ENCODE measurements at places on chromosomes 1 and 21.
A peak's percentile ranks its signal among the peaks of the same experiment; 100 is the strongest.

DNA sequence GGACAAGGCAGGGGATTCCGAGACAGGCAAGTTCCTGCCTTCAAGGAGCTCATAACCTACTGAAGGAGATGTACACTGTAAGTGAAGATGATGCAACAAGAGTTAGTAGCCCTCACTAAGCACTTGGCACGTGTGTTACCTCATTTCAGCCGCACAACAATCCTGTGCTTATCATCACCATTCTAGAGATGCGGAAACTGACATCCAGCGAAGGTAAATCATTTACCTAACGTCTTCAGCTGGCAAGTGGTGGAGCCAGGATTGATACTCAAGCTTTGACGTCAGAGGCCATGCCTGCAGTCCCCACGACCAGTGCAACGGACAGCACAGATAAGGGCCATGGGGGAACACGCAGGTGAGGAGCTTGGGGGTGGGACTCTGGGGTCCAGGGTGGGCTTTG, 2.9 kb upstream of the UBXN10 start:
- DNase-seq: no peak

GRCh38 chr1:97905141-97905940, 15.5 kb downstream of the DPYD start:
- DNase-seq: no peak

DNA sequence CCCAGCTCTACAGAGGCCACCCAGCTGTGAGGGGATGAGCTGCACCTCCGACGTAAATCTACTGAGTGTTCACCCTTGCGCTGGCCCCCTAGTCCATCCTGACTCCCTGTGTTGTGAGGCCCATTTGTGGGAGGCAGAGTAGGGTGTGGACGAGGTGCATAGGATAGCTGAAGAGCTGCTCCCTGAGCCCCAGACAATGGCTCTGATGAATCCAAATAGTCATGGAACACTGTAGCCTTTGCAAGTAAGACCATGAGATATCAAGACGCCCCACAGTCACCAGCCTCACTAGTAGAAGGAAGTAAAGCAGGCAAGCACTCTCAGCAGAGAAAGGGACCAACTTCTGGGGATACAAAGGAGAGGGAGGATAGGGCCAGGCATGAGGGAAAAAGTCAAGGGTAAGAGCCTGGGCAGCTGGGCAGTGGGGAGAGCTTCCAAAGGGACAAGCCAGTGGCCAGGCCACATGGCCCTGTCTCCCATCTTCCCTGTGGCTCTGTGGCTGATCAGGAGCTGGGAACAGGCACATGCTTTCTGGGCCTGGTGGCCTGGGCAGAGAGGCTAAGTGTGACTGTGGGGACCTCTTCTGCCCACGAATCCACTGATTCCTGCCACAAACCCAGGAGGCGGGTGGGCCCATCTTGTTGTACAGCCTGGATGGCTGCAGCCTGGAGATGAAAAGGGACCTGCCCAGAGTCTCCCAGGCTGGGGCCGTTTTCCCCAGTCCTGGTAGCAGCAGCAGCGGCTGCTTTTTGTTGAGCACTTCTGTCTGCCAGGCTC, 55.5 kb upstream of the EPS8L3 start:
- no peak for DNase-seq

DNA sequence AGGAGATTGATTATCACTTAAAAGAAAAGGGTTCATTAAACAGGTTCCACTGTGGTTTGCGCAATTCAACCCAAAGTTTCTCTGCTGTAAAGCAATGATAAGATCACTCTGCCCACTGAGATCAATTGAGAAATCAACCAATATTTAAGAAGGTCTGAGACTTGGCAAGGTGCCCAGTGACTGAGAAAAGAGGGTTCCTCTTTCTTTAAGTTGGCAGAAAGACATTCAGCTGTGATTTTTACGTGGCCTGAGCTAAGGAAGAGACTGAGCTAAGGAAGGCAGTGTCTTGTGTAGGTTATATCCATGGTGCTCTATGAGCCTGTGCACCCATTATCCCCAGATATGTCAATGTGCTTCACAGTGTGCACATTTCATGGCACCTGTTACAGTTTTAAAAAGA, 344.1 kb downstream of the DISC1 start:
- DNase-seq: no peak

DNA sequence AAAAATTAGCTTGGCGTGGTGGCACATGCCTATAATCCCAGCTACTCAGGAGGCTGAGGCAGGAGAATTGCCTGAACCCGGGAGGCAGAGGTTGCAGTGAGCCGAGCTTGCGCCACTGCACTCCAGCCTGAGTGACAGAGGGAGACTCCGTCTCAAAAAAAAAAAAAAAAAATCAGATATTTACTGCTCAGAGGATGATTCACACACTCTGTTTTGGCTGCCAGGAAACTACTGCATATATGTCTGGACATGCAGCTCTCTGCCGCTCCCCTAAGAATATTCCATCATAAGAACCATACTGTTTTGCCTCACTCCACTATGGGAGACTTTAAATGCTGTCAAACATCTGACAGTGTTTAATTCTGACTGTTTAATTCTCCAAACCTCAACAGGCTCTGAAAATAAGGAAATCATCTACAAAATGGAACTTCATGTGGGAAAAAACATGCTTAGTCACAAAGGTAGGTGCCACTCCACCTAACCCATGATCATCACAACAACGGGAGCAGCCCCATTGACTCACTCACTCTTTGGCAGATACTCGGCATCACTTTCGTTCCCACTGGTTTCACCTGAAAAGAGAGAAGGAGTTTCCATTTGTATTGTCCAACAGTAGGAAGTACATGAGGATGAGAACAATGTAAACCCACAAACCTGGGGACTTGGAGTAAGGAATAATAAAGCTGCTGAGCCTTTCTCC, 29.3 kb upstream of the BCAS2 start:
- DNase-seq: peak; percentile 48

DNA sequence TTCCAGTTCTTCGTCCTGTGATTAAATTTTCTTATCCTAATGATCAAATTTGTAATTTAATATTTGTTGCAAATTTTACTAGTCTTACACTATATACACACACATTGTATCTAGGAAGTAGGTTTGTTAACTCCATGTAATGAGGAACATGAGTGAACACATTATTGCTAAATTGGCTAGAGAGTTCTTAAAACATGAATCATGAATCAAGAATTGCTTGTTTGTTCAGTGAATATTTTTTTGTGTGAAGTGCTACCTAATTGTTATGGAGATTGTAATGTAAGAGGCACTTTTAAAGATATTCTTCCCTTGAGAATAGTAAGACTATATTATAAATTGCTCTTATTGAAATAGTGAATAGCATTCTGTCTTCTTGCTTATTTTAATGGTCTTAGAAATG, 4.6 kb downstream of the GPSM2 start:
- no peak for DNase-seq

DNA sequence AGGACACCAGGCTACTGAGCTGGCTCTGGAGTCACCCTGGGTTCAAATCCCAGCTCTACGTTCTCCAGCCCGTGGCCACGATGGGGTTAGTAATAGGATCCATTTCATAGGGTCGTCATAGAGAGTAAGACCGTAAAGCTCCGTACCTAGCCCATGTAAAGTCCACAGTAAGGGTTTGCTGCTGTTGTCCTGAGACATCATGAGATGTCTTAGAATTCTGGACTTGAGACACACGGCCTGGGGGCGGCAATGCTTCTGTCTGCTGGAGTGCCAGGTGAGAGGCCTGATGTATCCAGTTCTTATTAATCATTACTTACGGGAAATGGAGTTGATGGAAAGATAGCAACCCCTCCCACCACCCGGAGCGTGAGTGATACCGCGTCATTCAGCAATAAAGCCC, 3.6 kb downstream of the TCP10L start:
- DNase-seq: no peak

DNA sequence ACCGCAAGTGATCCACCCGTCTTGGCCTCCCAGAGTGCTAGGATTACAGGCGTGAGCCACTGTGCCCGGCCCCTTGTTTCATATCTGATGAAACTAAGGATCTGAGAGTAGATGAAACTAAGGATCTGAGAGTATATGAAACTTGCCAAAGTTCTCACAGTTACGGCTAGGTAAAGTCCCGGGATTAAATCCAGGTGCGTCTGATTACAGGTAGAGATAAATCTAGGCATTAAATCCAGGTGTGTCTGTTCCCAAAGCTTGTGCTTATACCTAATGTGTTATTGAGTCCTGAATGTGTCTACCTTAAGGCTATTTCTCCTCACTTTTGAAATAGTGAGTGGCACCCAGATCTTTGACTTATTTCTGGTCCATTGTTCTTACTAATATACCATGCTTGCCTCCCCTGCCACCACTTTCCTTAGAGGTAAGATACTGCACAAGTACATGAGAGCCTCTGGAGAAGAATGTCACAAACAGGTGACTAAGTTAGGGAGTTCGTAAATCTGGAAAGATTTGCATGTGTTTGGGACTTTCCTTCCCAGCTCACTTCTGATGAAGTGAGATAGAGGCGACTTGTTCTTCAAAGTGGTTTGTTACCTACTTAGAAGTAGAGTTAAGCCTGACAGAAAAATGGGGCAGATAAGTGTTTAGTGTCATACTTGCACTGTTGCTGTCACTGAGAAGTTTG, 66.5 kb downstream of the AK4 start:
- DNase-seq: no peak

DNA sequence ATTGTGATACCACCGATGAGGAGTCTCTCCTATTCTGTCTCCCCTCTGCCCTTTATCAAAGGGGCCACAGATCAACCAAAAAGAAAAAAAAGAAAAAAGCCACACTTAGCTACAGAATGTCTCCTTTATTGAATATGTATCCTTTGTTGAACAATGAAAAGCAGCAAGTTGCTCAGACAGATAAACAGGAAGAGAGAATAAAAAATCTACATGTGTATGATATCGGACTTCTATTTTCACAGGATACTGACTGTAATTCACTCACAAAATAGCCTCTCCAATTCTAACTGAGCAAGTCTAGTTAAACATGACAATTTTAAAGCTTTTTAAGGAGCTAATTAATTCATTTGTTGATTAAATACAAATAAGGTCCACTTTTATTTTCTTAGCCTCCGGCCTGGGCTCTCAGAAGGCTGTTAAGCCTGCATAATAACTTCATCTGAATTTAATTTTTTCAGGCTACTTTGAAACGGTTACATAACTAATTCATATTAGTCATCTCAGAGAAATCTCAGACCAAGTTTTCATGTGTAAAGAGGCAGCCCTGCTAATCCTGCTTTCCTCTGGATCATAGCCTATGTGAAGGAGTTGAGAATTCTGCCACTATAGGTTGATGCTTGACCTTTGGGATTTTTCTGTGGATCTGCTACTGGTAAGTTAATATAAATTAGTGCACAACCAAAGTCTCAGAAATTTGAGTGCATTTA, 304.1 kb upstream of the NR5A2 start:
- no peak for DNase-seq

DNA sequence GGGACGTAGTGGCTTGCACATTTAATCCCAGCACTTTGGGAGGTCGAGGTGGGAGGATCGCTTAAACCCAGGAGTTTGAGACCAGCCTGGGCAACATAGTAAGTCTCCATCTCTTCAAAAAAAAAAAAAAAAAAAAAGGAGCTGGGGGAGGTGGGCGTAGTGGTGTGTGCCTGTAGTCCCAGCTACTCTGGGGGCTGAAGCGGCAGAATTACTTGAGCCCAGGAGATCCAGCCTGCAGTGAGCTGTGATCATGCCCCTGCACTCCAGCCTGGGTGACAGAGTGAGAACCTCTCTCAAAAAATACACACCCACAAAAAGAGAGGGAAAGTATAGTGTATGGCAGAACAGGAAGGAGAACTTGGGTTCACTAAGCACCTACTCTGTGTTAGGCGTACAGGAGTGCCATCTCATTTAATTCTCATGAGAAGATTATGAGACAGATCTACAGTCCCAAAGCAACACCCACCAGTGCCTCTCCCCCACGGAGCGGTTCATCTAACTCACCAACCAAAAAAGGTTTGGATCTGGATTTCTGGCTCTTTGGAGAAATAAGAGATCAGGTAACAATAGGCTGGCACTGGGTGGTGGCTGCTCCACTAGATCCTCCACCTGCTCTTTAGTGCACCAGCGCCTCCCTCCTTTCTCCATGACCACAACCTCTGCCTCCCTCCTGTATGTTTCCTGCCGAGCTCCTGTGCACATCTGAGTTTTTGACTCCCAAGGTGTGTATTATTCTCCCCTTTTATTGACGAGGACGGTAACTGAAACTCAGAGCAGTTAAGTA, 1.4 kb upstream of the TRAF5 start:
- DNase-seq: no peak

DNA sequence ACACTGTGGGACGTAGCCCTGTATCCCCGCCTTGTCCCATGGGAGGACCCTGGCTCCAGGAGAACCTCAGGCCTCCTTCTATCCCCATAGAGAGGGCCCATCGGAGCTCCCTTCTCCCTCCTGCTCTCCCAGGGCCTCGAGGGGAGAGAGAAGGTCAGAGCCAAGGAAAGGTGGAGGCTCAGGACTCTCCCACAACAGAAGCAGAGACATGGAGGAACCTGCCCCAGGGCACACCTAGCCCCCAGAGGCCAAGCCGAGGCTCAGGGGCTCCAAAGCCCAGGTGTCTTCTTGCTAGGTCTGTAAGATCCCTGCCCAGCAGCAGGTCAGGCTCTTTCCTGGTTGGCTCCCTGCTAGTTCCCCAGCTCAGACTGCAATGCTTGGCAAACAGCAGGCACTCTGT, 34.4 kb upstream of the ARF1 start:
- DNase-seq: no peak

DNA sequence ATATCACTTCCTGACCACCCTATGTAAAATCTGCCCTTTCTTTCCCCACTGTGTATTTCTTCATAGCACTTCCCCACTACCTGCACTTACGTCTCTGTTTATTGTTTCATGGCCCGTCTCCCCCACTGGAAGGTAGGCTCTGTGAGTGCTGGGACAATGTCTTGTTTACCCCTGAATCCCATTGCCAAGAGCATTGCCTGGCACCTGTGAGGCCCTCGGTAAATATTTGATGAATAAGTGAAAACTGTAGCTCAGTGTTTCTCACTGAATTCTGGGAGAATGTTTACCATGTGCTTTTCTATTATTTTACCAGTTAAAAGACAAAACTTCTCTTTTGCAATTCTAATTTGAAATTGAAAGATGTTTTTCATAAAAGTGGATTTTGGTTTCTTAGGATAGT, 11.8 kb downstream of the NFASC start:
- no peak for DNase-seq

DNA sequence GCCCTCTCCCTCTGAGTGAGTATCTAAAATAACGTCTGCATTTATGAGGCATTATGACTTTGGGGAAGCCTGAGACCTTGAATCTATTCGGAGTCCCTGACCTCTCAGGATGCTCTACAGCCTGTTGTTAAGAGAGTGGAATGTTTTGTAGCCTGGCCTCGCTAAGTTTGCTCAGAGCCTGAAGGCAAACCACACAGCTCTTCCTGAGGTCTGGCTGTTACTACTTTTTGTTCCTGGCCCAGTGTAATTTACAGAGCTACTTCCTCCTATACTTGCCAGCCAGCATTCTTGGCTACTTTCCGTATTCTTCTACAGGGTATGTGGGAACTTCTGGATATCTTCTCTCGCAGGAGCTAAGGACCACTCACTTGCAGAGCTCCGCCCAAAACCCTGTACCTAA, 3.6 kb upstream of the ZMYM4 start:
- peak; percentile 41 for DNase-seq

GRCh38 chr1:242454262-242455051, 70.0 kb downstream of the PLD5 start:
- DNase-seq: peak; percentile 37

DNA sequence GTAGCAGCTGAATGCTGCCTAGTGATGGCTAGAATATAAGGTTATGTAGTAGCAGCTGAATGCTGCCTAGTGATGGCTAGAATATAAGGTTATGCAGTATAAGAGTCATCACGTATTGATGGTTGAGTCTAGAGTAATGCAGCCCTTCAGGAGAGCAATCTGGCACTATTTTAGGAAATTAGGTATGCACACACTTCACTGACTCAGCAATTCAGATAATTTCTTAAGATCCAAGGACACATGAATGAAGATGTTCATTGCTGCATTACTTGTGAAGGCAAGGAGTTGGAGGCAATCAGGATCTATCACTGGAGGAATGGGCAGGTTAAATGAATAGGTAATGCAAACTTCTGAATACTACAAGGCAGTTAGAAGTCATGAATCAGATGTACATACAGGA, 13.6 kb downstream of the LTN1 start:
- DNase-seq: no peak
